NCI-H187 (cell line): ENCODE measurements at places on chromosomes 16 and 17.

DNA sequence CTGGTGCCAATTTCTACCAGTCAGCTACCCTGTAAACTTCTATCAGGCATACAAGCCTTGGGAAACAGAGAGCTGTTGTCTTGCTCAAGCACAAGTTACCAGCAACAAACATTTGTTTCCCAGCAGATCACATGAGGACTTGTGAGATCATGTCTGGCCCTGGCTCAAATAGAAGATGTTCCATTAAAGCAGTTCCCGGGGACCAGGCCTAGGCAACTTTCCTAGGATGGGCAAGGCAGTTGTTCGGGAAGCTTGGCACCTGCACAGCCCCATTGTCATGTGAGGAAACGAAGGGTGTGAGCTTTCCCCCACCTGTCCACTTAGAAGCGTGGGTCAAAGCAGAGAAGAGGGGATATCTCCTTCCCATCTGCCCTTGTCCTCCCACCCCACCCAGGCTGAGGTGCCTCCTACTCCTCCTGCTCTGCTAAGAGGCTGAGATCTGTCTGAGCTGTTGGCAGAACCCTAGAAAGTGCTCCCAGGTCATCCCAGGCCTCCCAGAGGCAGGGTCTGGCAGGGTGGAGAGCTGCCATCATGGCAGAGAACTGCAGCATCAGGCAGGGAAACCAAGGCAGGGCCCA lies 11.2 kb upstream of the SLC47A2 start:
- DNase-seq, result no peak

DNA sequence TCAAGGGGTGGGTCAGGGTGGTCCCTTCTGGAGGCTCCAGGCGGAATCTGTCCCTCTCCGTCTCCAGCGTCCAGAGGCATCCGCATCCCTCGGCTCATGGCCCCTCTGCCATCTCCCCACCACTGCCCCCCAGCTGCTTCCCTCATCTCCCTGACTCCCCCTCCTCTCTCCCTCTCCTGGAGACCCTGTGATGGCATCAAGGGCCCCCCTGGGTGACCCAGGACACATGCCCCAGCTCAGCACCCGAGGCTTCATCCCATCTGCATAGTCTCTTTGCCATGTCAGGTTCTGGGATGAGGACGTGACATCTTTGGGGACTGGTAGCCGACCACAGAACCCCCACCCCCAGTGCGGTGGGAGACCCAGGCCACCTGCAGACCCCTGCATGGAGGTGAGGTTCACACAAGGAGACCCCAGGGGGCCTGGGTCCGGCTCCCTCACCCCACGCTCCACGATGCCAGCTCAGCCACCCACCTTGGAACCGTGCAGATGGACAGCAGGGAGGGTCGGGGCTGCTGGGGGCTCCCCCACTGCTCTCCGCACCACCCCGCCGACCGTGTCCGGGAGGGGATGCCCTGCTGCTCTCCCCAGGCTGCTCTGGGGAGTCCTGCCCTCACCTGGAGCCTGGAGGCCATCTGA lies 3.8 kb downstream of the SECTM1 start:
- no peak for DNase-seq

DNA sequence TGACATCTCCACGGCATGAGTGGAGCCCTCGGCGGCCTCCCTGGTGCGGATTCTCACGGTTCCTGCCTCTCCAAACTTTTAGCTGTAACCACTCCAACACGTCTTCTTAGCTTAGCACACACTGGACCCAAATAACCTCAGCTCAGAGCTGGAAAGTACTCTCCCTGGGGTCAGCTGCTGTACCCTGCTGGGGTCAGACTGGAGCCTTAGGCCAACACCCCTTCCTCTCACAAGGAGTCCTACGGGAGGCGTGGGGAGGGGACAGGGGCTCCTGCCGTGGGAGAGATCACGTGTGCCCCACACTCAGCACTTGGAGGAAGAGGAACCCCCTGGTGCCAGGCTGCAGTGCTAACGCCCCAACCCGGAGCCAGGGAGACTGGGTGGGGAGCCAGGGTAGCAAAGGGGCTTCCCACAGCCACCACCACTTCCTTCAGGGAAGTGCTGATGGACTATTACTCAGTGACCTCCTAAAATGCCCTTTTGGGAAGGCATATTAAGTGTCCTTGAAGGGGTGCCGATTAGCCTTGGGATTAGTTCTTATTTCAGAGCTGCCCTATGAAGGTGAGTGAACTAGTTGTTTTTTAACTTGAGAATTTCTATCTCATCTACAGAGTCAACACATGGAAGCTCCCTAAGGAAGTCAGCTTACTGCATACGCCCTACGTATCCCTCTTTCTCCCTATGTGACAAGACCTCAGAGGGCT lies 124.0 kb downstream of the HIC1 start:
- DNase-seq, result no peak

- no peak for DNase-seq
Observed at GRCh38 chr16:30888856-30889499, 4.9 kb downstream of the BCL7C start.

- DNase-seq, result no peak
Observed at GRCh38 chr16:11796227-11797165, 562 bp downstream of the ZC3H7A start.

DNA sequence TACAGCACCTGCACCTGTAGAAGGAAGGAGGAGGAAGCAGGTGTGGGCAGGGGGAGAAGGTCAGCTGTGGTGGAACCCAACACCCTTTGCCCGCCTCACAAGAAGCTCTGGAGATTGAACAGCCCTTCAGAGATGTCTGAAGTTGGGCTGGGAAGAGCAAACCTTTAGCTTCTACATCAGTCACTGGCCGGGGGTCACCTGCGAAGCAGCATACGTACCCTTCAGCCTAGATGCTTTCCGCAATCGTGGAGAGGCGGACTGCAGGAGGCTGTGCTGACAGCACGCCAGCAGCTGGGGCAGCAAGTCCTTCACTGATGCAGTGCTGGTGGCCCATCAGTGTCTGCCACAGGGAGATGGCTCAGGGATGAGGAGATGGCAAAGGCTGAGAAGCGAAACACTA lies 5.2 kb upstream of the HS3ST3B1 start:
- no peak for DNase-seq

DNA sequence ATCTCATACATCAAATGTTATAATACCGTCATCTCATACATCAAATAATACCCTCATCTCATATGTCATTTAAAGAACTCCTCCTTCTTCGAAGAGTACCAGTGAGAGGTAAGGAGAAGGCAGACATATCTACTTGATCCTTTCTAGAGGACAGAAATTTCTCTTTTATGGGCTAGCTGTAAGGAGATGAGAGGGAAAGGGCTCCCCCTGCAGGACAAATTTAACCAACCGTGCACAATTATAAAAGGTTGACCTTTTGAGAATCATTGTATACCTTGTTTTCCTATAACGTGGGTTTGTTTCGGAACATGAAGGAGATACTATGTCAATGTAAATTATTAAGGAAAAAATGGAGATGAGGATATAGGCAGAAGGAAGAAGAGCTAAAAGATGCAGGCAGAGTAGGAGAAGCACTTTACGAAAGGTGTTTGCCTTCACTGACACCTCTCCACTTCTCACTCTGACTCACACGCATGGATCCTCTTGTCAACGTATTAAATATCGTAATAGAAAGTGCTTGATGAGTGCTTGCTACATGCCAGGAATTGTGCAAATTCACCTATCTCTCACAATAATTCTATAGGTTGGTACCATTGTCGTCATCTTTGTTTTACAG lies 465.9 kb upstream of the ERCC4 start:
- no peak for DNase-seq

DNA sequence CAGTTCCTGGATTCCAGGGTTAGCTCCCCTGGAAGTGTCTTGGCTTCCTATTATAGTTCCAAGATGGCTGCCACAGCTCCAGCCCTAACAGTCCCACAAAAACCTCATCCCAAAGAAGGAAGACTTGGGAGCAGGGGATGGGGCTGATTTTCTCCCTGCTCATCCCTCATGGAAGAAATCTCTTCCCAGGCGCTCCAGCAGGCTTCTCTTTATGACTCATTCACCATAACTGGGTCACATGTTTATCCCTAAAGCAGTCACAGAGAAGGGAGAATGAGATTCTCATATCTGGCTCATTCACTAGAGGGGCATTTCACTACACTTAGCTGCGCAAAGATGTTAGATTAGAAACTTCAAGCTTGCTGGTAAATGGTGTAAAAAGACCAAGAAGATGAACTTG lies 206.5 kb upstream of the IRX3 start:
- no peak for DNase-seq

- DNase-seq, result no peak
Observed at GRCh38 chr17:59331929-59332748, 684 bp downstream of the YPEL2 start.

- no peak for DNase-seq
Observed at GRCh38 chr17:39903158-39903884, 15.1 kb downstream of the GSDMB start.

- DNase-seq, result no peak
Observed at GRCh38 chr16:85173146-85173980, 61.1 kb upstream of the CIBAR2 start.

DNA sequence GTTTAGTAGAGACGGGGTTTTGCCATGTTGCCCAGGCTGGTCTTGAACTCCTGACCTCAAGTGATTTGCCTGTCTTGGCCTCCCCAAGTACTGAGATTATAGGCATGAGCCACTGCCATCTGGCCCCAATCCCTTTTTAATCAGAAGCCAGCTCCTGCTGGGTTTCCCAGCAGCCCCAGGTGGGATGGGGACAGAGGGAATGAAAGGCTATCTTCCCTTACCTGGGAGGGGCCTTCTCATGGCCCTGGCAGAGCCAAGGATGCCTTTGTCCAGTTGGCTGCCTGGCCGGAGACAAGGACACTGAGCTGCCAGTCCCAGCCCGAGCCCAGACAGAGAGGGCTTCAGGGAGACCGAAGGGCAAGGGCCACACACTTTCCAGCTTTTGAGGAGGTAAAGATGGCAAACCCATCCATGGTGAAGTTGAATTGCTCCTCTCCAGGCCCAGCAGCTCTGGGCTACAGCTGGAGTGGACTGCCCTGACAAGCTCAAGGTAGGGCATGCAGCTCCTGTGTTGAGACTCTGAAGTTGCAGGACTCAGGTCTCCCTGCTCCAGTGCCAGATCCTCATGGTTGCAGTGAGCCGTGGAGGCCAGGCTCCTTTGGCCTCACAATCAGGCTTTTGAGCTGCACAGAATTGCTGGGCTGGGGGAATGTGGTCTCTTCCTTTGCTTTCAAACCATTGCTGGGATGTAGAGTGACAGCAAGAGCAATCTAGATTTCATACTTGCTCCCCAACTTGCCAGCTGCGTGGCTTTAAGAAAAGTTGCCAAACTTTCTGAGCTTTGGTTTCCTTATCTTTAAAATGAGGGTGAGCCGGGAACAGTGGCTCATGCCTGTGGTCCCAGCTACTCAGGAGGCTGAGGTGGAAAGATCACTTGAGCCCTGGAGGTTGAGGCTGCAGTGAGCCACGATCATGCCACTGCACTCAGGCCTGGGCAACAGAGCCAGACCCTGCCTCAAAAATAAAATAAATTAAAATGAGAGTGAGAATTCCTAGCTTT lies 44.5 kb upstream of the IL34 start:
- no peak for DNase-seq

GRCh38 chr17:43791589-43791988 lies 11.4 kb downstream of the CFAP97D1 start:
- DNase-seq, result no peak
